ENCODE measurements at places on chromosomes 2 and 18. TPM values are rescaled to one million over a fixed set of nuclear protein-coding genes. Genes with fewer than 3 reads are reported as not detected.

CCDC178 gene
- not detected for total RNA-seq

ZEB2 gene
- total RNA-seq = 10.5 TPM

VWC2L gene
- not detected for total RNA-seq

GPR35 gene
- 7.8 TPM for total RNA-seq

MAL gene
- total RNA-seq = 50.8 TPM

SERPINB8 gene
- total RNA-seq = 16.8 TPM

D2HGDH gene
- total RNA-seq = 26.9 TPM

- H3K36me3 ChIP-seq = peaks cover 48% of the 10 kb centered on the region
- DNase-seq = no peak
- H3K4me1 ChIP-seq = peaks cover 19% of the 10 kb centered on the region
- H3K27me3 ChIP-seq = no peaks in the 10 kb centered on the region
- no peak overlapping the region for H3K4me3 ChIP-seq
Observed at GRCh38 chr2:190499273-190499672, 35.2 kb downstream of the NEMP2 start.

DNA sequence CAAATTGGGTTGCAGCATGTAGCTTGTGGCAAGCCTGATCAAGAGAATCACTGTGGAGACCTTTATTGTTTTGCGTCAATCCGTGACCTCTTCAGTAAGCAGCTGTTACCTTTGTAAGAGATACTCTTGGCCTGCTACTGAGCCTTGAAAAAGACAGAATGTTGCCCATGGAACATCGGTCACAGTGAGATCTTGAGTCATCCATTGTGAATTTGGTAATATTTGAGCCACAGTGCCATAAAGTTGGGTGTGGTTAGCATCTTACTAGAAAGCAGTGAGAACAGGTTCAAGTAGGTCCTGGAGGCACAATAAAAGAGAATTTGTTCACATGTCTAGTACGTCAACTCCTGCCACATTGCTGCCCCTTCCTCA is 12.7 kb upstream of the EFR3B start:
- H3K4me1 ChIP-seq = peaks cover 5% of the 10 kb centered on the region
- no peak overlapping the region for H3K27ac ChIP-seq
- no peaks in the 10 kb centered on the region for H3K36me3 ChIP-seq
- no peaks in the 10 kb centered on the region for H3K27me3 ChIP-seq
- no peak overlapping the region for H3K4me3 ChIP-seq
- DNase-seq = no peak

DNA sequence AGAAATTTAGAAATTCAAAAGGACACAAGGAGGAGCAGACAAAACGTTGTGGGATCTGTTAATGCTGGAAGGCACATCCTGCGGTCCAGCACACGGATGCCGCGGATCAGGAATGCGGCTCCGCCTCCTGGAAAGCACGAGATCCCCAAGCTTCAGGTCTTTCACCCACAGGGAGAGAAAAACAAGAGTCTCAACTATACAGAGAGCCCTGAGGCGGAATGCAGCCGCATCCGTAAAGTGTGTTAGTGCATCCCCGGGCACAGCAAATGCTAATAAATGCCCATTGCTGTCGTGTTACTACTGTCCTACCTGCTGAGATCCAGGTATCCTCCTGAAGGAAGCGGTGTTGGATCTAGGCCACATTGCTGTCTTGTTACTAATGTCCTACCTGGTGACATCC is 303.9 kb downstream of the EIPR1 start:
- H3K4me1 ChIP-seq = no peaks in the 10 kb centered on the region
- H3K27me3 ChIP-seq = no peaks in the 10 kb centered on the region
- no peak overlapping the region for H3K27ac ChIP-seq
- H3K36me3 ChIP-seq = no peaks in the 10 kb centered on the region

- no peaks in the 10 kb centered on the region for H3K27me3 ChIP-seq
- H3K4me3 ChIP-seq = no peak overlapping the region
- no peak for DNase-seq
- H3K27ac ChIP-seq = no peak overlapping the region
Observed at GRCh38 chr2:32135409-32135808, 30.3 kb upstream of the SLC30A6 start.

GRCh38 chr2:71603311-71603811 is 150.0 kb downstream of the DYSF start:
- H3K4me3 ChIP-seq = no peak overlapping the region
- peaks cover 9% of the 10 kb centered on the region for H3K4me1 ChIP-seq
- H3K27ac ChIP-seq = no peak overlapping the region
- no peaks in the 10 kb centered on the region for H3K36me3 ChIP-seq
- peaks cover 16% of the 10 kb centered on the region for H3K27me3 ChIP-seq

DNA sequence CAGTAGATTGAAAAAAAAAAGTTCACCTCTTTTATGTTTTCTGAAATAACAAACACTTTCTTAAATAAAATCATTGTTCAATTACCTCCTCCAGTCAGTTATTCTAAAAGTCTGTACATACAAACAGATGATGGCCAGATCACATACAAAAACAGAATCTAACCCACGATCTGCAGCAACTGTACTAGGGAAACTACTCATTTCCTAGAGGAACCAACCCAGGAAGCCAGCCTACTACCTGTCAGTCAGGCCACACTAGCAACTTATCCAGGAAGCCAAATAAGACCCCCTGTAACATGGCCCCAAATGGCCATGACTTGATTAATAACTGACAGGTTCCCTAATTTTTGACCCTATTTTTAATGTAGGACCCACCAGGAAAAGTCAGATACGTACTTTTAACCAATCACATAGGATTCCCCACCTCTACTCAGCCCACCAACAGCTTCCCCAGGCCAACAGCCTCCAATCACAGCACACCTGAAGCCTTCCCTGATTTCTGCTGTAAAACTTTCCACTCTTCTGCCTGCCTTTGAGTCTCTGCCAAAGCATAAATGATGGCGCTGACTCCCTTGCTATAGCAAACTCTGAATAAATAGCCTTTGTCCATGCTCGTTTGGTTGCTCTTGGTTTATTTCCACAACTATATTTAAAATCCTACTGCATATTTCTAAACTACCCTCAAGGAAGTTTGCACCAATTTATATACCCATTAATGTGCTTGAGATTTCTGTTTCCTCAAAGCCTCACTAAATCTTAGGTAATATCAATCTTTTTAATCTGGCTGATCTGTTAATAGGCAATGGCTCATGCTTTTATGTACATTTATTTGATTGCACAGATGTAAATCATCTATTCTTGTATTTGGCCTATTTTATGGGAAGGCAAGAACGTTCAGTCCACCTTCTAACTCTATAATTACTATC is 486.4 kb downstream of the FBXO15 start:
- H3K27me3 ChIP-seq = no peaks in the 10 kb centered on the region
- H3K4me3 ChIP-seq = no peak overlapping the region

Measured in activated naive CD8-positive, alpha-beta T cell treated with anti-CD3 and anti-CD28 coated beads for 36 hours (primary cell).